Stimulated activated CD4-positive, alpha-beta T cell treated with anti-CD3 and anti-CD28 coated beads, Interleukin-12 subunit alpha, Interleukin-12 subunit beta, amount 100 ng/mL, for 24 hours (primary cell): ENCODE measurements at places on chromosomes 3 and 15.

- DNase-seq = no peak
These were observed 58.9 kb downstream of the MYO1E start for GRCh38 chr15:59313641-59314332.

- DNase-seq = no peak
These were observed 318.7 kb upstream of the STT3B start for GRCh38 chr3:31213869-31214486.

- no peak for DNase-seq
These were observed 19.5 kb downstream of the TKT start for GRCh38 chr3:53236112-53236841.

DNA sequence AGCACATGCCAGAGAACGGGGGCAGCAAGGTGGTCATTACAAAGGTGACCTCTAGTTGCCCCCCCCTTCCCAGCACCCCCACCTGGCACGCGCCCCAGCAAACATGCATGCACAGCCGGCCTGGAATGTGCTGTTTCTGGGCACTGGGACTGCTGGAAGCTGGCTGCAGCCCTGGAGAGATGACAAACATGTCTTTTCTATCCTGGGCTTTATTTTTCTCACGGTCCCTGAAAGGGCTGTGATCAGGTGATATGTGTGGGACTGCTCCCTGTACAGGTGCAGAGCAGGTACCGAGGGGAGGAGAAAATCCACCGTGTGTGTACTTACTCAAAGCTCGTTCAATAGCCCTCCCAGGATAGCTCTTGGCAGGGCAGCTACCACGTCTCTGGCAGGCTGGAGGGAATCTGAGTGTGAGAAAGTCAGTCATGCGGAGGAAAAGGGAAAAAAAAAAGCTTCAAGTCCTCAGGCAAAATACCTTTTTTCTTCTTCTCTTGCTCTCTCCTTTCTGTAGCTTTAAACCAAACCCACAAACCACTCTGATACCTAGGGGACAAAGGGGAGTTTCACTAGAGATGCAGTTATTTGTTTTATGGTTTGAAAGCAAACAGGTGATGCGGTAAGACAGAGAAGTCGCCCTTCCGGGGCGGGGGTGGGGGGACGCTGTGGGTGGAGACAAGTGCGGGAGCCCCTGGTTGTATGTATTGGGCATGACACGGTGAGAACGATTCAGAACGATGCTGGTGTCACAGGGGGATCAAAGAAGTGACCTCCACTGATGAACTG is 5.0 kb upstream of the HES1 start:
- no peak for DNase-seq

- no peak for DNase-seq
These were observed 86.5 kb downstream of the TBC1D2B start for GRCh38 chr15:77991029-77991406.

DNA sequence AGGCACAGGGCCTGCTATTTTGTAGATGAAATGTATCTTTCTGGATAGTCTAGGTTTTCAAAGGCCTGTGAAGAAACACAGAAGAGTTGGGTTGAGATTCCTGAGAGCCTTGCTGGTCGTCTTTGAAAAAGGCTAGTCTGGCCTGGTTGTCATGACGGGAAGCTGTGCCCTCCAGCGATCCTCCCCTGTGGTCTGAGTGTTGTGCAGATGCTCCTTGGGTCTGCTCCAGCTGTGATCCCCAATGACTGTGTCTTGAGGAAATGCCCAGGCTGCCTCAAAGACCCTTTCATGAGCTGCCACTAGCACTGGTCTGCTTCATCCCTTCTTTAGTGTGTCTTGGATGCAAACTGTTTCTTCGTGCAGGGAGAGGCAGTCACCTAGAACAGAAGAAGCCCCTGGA is 111.0 kb upstream of the SYNPR start:
- DNase-seq = no peak

DNA sequence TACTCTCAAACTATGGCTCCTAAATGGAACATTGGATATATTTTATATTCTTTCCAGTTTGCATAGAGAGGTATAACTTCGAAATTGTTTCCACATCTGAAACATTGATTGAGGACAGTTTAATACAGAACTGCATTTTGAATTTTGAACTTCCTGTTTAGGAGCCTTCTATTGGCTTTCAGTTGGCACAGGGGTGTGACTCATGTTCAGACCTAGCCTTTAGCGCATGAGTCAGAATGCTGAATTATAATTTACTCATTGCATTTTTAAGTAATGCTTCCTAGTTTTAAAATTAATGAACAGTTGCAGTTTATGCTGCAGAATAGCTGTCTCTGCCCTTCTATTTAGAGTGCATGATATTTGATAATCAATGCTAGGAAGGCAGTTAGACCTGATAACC is 751.7 kb downstream of the CADM2 start:
- DNase-seq = no peak

DNA sequence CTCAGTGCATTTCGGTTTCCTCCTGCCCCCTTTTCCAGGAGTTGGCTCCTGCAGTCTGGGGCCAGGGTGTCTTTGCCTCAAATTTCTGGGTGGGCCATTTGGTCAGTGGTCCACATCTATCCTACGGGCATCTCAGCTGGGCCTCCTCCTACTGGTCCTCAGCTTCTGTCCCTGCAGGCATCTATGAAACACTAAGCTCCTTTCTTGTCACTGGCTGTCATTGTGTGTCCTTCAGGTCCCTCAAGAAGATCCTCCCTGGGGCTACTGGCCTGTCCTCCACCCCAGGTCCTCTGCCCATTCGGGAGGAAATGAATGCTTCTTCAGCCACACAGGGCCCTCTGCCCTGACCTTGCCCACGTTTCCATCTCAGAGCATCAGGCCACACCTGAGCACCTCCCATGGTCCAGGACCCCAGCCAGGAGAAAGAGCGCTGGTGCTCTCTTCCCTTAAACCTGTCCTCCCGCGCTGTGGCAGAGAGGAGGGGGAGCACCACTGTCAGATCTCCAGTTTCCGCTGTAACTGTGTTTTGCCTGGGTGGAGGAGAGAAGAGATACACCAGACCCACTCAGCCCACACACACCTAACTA is 1.8 kb downstream of the PRR23E start:
- DNase-seq = no peak
